ENCODE measurements at places on chromosomes 5 and 9.

- no peak for DNase-seq
These were observed 6.8 kb upstream of the S1PR3 start for GRCh38 chr9:88984543-88984883.

DNA sequence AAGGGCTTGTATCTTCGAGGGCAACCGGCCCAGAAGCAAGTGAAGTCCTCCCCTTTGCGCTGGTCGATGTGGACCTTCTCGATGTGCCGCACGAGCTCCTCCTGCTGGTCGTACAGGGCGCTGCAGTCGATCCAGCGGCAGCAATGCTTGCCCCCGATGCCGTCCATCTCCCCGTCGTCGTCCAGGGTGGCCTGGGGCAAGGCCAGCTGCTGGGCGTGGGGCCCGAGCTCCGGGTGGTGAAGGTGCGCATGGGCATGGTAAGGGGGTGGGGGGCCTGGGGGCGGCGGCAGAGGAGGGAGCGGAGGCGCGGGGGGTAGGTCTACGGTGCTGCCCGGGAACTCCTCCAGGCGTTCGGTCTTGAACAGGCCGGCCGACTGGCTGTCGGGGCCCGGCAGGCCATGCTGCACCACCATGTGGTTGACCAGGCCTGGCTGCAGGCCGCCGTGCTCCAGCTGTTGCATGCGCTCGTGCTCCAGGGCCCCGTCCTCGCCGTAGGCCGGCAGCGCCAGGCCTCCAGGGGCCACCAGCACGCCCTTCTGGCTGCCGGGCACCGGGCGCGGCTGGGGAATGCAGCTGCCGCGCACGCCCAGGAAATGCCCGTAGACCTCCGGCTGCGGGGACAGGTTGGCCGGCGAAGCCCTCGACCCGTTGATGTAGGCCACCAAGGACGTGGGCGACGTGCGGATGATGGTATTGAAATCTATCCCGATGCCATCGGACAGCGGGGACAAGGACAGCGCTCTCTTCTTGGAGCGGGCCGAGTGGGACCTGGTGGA lies 181.8 kb downstream of the GLIS3 start:
- peak; percentile 25 for DNase-seq

DNA sequence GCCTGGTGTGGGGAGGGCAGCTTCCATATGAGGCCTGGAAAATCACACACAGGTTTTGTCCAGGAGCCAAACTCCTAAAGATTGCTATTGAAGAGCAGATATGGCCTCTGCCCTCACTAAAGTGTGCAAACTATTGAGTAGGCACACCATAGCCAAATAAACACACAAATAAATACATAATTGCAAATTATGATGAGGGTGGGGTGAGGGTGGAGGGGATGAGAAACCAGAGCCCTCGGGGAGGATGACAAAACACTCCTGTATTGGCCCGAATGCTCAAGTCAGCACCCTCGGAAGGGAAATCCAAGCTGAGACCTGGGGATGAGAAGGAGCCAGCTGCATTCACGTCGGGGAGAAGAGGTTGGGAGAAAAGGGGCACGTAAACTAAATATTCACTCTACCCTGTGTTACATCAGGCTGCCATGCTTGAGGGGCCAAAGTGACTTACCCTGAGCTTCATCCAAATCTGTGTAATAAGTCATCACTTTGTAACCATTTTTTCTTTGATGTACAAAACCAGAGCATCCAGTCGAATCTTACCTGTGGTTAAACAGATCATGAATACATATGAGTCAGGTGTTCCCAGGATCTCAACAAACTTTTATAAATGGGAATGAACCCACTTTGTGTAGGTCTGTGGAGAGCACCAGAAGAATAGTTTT lies 73.9 kb upstream of the PCSK1 start:
- DNase-seq, result no peak

DNA sequence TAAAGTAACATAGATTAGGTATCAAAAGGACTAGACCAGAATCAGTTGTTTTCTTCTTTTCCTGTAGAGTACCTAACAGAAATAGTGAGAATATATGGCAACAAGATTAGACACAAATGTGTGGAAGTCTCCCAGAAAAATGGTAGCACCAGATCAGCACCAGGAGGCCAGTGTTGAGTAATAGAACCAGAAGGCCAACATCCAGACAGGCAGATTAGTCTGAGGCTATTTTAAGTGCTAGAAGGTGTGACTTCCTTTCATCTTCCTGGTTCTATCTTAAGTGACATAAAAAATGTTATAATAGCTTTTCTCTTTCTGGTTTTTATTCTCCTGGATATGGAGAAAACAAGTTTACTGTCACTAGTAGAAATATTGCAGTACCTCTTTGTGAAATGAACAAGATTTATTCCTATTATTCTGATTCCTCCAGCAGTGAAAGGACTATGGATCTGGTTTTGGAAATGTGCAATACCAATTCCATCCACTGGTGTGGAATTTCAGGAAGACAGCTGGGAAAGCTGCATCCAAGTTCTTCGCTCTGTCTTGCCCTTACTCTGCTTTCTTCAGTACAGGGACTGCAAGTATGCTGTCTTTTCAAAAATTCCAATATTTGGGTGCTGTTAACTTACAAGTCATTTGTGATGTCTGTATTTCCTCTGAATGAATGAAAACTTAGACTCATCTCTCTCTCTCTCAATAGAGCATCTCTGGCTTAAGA lies 39.1 kb downstream of the SHLD3 start:
- no peak for DNase-seq

DNA sequence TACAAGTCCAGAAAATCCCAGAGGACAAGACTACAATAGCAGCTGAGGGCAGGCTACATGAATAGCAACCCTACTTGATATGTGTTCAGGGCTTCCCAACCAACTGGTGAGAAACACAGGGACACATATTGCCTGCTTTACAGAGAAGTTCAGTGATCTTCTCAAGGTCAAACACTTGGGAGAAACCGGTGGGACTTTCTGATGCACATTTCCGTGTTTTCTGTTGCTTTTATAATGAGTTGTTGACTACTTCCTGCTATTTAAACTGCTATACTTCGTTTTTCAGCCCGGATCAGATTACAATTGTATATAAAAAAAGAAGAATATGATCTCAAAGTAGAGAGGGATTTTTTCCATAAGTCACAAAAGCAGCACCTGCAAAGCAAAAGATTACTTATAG lies 175.1 kb downstream of the SNX18 start:
- no peak for DNase-seq

DNA sequence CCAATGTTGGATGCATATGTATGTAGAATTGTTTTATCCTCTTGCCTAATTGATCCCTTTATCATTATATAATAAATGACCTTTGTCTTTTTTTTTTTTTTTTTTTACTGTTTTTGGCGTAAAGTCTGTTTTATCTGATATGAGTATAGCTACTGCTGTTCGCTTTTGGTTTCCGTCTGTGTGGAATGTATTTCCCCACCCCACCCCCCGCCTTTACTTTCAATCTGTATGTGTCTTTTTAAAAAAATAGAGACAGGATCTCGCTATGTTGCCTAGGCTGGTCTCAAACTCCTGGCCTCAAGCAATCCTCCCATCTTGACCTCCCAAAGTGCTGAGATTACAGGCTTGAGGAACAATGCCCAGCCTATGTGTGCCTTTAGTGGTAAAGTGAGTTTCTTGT lies 11.3 kb downstream of the AHRR start:
- DNase-seq, result no peak

GRCh38 chr5:108312258-108312657 lies 69.6 kb downstream of the FBXL17 start:
- DNase-seq, result no peak

GRCh38 chr5:36382890-36383289 lies 81.2 kb upstream of the RANBP3L start:
- no peak for DNase-seq

- no peak for DNase-seq
These were observed 3.2 kb upstream of the HMGCS1 start for GRCh38 chr5:43316421-43316820.

- no peak for DNase-seq
These were observed 35.0 kb downstream of the NACC2 start for GRCh38 chr9:136059851-136060670.

GRCh38 chr5:72117307-72117706 lies 10.0 kb downstream of the MAP1B start:
- no peak for DNase-seq
